ENCODE measurements at places on chromosomes 11 and 22.

DNA sequence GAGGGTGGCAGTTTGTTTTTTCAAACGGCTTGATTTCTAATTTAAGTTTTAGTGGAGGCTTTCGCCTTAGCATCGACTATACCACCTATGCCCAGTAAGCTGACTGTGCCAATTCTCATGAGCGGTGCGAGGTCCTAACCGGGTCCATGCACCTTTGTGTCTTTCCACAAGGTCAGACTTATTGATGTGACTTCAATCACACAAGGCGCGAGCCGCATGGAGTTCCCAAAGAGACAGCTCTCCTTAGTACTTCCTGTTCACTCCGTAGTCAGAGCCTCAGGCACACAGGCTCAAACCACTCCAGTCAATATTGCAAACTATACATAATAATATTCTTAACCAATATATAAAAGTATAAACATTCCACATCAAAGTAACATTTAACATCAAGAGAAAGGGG lies 18.2 kb downstream of the ST14 start:
- DNase-seq, result no peak

DNA sequence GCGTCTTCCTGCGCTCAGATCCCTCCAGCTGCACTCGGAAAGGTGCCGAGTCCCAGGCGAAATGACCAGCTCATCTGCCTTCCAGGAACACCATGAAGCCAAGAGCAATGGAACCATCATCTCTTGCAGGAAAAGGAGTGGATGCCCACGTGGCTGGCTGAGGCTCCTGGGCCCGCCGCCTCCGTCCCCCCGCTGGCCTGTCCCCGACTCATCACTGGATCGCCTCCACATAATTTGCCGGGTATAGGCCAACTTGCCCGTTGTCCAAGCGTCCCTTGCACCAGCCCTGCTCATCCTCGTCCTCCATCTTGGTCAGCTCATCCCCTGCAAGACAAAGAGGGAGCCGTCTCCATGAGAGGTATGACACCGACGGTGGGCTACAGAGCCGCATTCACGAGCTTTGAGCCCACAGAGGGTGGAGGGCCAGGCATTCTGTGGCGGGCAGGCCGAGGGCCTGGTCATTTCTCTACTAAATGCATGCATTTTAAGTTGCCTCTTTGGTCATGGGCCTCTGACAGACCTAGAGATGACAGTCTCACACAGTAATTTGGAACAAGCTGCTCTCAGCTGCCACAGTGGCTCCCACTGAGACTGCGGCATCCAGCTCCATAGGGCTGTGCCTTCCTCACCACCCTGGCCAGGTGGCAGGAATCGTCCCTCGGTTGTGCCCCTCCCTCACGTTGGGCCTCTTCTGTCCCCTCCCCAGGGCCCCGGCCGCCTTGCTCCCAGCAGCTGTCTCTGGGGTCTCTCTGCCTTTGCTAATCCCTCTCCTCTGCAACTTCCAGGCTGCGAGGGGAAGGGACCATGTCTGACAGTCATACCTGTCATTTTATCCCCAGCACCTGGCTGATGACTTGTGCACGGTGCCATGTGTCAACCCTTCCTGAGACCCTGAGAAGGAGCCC lies 14.3 kb upstream of the ARFGAP3 start:
- no peak for DNase-seq

- no peak for DNase-seq
These were observed 97.6 kb downstream of the EMSY start for GRCh38 chr11:76542436-76542835.

GRCh38 chr11:68257477-68258362 lies 14.1 kb downstream of the C11orf24 start:
- peak; percentile 98 for DNase-seq

DNA sequence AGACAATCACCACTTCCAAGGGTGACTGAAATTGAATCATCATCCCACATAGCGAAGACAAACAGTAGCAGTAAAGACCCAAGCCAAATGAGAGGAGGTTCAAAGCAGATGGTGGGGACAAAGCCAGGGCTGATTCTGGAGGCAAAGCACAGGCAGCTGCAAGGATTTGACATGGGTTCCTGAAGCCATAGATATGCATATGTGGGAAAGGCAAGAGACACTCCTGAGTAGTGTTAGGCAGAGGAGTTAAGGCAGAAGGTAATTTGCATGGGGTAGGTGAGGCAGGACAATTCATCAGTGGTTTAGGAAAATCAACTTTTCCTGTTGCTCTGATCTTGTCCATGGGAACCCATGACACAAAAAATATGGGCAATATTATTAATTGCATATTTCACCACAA lies 462.8 kb downstream of the FAM181B start:
- DNase-seq, result no peak

DNA sequence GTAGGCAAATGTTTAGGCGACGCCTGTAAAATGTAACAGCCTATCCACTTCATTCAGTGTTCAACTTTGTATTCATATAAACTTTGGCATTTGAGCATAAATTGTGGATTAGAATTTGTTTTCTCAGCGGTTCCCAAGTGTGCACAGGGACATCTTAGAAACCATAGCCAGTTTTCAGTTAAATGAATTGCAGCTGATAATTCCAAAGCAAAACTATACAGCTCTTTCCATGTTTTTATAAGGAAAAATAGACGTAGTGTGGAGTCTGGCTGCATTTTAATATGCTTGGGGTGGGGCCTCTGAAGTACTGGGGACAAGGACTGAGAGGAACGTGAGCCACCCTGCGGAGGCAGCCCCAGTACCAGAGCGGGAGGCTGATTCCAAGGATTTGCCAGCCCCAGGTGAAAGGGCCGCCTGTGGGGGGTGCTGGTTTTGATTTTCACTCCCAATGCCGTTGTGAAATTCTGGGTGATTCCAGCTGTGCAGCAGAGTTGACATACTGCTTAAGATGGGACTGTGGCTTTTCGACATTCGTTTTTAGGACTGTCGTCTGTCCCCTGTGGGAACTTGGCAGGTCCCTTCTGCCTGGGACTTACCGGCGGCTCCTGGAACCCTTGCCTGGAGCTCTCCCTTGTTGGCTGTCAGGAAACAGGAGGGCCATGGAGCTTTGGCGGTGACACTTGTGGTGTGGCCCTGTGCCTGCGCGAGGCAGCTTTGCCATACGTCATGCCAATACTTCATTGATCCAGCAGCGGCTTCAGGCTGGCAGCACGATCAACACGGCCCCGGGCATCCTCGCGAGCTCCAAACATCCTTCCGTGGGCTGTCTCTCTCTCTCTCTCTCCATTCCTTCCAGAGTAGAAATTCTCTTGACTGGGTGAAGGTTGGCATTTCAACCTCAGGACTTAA lies 370.9 kb downstream of the TBC1D22A start:
- DNase-seq, result peak; percentile 27

DNA sequence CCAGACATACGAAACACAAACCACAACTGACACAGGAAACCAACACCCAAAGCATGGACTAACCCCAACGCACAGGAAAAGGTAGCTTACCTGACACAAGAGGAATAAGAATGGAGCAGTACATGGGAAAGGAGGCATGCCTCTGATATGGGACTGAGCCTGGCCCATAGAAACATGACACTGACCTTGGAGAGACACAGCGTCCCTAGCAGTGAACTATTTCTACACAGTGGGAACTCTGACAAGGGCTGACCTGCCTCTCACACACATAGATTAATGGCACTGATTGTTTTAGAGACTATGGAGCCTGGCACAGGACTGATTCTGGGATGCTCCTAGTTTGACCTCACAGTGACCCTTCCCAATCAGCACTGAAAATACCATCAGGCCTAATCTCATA lies 12.0 kb downstream of the CCKBR start:
- DNase-seq, result no peak

GRCh38 chr11:20368438-20368837 lies 4.9 kb downstream of the HTATIP2 start:
- no peak for DNase-seq

GRCh38 chr11:12134236-12134585 lies 23.8 kb downstream of the MICAL2 start:
- no peak for DNase-seq

Measured in right cardiac atrium (tissue), 5 donors.